ENCODE measurements at places on chromosomes 16 and 17.

DNA sequence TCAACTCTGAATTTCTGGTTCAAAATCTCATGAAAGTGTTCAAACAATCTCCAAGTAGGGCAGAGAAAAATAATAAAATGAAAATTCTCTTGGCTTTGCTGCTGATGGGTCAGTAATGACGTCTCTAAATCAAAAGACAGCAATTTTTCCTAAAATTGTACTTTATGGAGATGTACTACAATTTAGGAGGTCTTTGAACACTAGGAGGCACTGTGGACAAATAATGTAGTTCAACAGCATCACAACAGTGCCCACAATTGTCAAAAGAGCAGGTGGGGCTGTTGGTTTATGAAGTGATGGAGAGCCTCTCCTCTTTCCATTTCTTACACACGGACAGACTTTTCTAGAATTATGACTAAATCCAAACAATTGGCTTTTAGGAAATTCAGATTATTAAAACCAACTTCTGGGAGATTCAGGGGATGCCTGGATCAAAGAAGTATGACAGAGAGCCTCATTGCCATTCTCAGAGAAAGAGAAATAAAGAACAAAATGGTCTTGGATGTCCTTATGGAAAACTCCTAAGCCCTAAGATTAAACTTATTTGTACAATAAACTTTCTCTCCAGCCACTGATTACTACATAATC is 23.8 kb downstream of the EZH1 start:
- no peak for DNase-seq

DNA sequence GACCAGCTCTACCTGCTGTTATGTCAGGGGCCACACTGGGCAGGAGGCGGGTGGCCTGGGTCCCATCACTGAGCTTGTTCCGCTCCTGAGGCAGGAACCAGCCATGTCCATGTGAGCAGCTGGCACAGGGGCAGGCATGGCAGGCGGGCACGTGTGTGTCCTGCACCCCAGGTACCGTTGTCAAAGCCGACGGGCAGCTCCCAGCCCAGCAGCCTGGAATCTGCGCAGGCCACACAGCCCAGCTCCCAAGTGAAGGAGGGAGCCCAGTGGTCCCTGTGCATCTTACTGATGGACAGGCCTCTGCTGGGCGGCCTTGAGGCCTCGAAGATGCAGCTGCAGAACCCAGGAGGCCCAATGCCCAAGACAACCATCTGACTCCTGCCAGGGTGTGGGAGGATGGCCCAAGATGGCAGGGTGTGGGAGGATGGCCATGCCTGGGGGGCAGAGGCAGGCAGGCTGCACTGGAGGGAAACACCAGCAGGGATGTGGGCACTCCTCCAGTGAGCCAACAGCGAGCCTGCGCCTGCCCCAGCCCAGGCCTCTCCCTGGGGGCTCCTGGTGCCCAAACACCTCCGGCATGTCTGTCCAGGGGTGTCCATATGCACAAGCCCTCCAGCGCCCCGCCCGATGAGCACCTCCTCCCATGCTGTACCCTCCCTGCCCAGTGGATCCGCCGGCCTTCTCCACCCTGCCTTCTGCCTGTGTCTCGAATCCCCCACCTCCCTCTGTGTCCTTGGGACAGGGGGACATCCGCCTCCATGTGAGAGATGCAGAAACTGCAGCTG is 12.8 kb downstream of the FAM83G start:
- no peak for DNase-seq

DNA sequence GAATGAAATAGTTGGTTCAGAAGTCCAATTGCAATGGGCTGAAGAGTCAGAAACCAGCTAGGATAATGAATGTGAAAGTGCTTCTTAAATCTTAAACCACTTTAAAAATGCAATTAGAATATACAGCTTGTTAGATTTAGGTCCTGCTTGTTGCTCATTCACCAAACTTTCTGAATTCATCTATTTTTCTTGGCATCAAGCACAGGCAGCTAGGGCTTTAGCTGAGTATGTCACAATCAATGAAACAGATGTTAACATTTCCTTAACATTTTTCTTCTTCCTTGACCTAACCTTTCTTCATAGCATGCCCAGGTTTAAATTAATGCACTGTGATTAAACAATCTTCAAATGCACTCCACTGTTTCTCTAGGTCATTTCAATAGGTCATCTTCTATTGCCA is 14.4 kb downstream of the KIF2B start:
- no peak for DNase-seq

DNA sequence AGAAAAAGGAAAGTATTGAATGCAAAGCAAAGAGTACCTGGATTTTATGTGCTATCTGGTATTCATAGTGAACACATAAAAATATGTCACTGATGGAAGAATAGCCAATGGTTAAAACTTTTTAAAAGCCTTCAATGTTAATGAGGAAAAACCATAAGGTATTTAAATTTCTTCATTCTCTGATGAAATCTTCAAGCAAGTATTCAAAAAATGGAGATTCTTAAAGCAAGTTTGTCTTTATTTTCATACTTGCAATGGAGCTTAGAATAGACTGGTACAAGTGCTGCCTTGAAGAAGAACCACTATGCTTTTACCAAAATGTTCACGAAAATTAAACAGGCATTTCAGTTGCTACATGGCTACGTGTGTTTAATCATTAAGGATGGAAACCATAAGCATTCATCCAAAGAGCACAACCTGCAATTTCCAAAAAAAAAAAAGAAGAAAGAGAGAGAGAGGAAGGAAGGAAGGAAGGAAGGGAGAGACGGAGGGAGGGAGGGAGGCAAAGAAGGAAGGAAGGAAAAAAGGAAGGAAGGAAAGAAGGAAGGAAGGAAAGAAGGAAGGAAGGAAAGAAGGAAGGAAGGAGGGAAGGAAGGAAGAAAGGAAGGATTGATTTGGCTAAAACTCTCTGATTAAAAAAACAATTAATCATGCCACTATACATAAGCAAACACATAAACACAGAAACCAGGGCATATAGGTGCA is 17.6 kb downstream of the HS3ST3A1 start:
- DNase-seq = no peak

- no peak for DNase-seq
These were observed 33.0 kb downstream of the COX11 start for GRCh38 chr17:54935471-54935870.

- DNase-seq = no peak
These were observed 23.0 kb downstream of the RARA start for GRCh38 chr17:40331743-40332641.

DNA sequence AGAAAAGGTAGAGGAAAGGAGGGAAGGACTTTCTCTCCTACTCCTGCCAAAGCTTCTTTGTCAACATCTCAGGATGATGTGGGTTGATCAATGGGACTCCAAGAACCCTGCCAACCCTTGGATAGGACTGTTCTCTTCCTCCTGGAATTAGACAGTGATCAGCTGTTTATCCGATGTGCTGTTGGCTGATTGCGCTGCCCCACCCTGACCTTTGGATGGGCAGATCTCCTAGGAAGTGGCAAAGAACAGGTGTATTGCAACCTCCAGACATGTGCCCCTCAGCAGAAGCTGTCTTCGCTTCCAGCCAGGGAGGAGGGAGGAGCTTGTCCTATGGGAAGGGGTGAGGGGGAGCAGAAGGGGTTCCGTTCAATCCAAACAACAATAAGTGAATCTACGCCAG is 30.5 kb downstream of the SLC5A11 start:
- no peak for DNase-seq

DNA sequence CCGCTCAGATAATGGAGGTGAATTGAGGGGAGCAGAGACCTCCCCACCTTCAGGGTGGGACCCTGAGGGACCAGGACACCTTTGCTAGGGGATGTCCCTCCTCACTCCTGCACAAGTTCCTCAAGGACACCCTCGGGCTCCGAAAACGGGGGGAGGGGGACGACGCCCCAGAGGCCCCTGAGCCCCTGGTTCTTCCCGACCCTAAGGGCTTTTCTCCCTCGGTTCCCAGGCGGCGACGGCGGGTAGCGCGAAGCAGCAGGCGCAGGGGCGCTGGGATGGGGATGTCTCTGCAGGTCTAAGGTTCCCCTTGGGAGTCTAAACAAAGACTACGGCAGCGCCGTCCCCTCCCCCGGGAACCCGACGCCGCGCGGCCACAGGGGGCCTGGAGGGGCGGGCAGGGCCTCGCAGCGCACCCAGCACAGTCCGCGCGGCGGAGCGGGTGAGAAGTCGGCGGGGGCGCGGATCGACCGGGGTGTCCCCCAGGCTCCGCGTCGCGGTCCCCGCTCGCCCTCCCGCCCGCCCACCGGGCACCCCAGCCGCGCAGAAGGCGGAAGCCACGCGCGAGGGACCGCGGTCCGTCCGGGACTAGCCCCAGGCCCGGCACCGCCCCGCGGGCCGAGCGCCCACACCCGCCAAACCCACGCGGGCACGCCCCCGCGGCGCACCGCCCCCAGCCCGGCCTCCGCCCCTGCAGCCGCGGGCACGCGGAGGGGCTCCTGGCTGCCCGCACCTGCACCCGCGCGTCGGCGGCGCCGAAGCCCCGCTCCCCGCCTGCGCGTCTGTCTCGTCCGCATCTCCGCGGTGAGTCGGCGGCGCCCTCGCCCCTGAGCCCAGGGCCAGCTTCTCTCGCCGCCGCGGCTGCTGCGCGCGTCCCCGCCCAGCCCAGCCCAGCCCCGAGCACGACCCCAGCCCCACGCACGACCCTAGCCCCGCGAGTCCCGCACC is 36.7 kb upstream of the NDRG4 start:
- no peak for DNase-seq

- no peak for DNase-seq
These were observed 23.6 kb downstream of the ZNF469 start for GRCh38 chr16:88406096-88407041.

DNA sequence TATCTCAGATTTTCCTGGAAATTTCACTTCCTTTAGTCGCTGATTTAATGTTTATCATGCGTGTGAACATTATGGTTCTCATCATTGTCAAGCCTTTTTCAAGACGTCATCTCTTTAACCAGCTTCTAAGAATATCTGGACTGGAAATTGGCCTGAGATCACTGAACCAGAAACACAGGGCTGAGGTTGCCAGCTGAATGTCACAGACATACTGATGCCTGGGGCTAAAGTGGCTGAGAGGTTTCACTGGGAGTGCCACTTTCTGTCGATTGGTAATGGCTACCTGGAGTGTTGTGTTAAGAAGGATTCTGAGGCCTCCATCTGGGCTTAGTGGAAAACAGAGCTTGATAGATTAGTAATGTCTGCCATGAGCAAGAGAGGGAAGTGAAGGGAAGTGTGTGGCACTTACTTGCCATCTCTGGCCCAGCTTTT is 54.2 kb downstream of the CRISPLD2 start:
- DNase-seq = no peak

DNA sequence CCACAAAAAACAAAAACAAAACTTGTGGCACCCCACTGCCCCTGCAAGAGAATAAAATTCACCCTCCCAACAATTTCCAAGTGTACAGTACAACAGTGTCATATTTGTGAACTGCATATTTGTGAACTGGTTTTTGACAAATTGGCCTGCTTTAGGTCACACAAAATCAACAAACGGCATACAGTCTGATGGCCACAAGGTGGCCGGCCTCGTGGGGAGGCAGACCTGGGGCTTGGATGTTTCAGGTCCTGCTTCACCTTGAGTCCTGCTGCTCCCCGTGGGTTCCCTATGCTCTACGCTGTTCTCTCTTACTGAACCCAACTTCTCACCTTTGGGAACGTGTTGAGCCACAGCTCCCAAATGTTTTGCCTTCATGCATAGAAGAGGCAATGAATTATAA is 102.2 kb downstream of the CDK5R1 start:
- peak; percentile 5 for DNase-seq

DNA sequence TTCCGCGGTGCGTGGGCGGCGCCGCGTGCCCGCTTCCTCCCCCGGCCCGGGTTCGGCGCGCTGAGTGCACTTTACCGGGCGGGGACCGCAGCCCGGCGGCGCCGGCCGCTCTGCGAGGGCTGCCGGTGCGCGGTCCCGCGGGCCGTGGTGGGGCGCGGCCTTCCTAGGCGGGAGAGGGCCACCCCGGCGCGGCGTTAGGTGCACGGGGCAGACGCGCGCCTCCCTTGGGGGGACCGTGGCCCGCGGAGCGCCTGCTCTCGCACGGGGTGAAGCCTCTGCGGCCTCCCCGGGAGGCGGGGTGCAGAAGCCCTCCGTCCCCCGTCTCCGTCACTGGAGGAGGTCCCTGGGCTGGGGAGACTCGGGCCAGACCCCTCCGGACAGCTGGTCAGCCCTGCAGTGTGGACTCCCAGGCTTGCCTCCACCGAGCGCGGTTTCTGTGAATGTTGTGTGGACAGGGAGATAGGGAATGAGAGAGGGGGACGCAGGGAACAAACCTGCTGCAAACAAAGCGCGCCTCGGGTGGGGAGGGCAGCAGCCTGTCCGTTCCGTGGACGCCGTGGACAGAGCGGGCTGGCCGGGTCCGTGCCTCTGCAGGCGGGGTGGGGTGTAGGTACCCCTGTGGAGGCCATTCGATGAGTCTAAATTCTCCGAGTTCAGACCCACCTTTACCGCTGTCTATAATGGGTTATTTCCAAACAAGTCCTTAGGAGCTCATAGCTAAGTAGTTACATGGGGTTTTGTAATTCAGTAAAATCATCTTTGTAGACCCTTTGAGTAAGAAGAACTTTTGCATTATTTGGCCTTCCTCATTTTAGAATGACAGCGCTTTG is 721 bp downstream of the TBCD start:
- no peak for DNase-seq

GRCh38 chr17:77619326-77619725 is 339.2 kb upstream of the TNRC6C start:
- no peak for DNase-seq

DNA sequence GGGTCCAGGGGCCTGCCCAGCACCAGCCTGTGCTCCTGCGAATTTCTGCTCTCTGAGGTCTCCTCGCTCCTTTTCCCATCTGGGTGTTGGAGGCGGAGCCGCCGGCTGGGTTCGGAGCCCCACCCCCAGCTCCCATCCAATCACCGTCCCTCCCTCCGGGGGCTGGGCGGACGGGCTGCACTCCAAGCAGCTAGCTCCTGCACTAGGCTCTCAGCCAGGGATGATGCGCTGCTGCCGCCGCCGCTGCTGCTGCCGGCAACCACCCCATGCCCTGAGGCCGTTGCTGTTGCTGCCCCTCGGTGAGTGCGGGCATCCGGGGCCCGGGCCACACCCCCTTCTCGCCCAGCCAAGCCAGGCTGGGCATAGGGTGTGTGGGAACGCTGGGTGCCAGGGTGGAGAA is at the start of gene NRN1L:
Gene NRN1L (plus strand): TSS at position 202 of the 400 bp plus-strand sequence. CDS start 19 bp downstream, at position 221.
- DNase-seq = no peak

GRCh38 chr16:75789237-75789636 is 62.9 kb upstream of the CPHXL start:
- DNase-seq = no peak

DNA sequence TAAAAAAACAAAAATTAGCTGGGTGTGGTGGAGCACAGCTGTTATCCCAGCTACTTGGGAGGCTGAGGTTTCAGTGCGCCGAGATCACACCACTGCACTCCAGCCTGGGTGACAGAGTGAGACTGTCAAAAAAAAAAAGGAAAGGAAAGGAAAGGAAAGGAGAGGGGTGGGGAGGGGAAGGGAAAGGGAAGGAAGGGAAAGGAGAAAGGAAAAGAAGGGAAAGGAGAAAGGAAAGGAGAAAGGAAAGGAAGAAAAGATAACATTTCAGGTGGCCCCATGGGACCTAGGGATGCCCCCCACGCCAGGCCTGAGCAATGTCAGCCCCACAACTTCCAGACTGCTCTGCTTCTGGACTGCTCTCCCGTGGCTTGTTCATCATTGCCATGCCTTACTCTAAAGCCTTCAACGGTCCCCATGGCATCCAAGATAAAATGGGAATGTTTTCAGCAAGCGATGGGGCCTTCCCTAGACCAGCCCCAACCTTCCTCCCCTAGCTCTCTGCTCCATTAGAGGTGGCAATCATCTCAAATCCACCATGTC is 36.8 kb downstream of the DDX19A start:
- DNase-seq = no peak

All from T-helper 2 cell (primary cell).